ENCODE measurements at places on chromosomes 11 and 22. TPM values are rescaled to one million over a fixed set of nuclear protein-coding genes. Genes with fewer than 3 reads are reported as not detected.

Gene APOA5
- not detected for total RNA-seq

GRCh38 chr22:41752011-41752970, 48.2 kb upstream of the CCDC134 start:
- DNase-seq, result no peak
- no peaks in the 10 kb centered on the region for H3K36me3 ChIP-seq
- H3K4me3 ChIP-seq, result no peak overlapping the region
- peaks cover 10% of the 10 kb centered on the region for H3K27me3 ChIP-seq

Gene GGT1
- 44.6 TPM for total RNA-seq

DNA sequence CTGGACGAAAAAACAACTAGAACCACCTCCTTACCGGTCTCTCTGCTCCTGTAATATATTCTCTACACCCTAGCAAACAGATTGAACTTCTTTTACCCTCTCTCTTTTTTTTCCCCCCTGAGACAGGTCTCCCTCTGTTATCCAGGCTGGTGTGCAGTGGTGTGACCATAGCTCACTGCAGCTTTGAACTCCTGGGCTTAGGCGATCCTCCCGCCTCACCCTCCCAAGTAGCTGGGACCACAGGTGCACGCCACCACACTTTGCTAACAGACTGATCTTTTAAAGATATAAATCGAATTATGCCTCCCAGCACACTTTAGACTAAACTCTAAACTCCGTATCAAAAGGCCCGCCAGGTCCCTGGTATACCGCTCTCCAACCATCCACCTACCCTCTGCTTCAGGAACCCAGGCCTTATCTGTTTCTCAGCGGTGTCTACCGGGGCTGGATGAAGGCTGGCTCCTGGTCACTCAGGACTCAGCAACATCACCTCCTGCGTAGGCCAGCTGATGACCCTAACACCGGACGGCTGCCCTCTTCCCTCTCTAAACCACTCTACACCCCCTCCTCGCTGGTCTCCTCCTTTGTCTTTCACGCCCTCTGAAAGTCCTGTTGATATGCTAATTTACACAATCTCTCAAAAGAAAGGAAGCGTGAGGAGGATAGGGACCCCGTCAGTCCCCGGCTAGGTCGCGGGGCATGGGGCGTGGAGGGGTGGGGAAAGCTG, 745 bp downstream of the C22orf39 start:
- H3K27me3 ChIP-seq, result no peaks in the 10 kb centered on the region
- DNase-seq, result no peak
- peak overlapping the region; percentile 96 for H3K27ac ChIP-seq
- peak overlapping the region; percentile 94 for H3K4me3 ChIP-seq
- H3K36me3 ChIP-seq, result peaks cover 33% of the 10 kb centered on the region

Data from activated CD4-positive, alpha-beta T cell treated with anti-CD3 and anti-CD28 coated beads, Interleukin-2, amount 10 ng/mL, durations not matched to agents 7 days and 5 days (primary cell).